Fibroblast of skin of left biceps (primary cell): ENCODE measurements at places on chromosomes 2 and 18.

DNA sequence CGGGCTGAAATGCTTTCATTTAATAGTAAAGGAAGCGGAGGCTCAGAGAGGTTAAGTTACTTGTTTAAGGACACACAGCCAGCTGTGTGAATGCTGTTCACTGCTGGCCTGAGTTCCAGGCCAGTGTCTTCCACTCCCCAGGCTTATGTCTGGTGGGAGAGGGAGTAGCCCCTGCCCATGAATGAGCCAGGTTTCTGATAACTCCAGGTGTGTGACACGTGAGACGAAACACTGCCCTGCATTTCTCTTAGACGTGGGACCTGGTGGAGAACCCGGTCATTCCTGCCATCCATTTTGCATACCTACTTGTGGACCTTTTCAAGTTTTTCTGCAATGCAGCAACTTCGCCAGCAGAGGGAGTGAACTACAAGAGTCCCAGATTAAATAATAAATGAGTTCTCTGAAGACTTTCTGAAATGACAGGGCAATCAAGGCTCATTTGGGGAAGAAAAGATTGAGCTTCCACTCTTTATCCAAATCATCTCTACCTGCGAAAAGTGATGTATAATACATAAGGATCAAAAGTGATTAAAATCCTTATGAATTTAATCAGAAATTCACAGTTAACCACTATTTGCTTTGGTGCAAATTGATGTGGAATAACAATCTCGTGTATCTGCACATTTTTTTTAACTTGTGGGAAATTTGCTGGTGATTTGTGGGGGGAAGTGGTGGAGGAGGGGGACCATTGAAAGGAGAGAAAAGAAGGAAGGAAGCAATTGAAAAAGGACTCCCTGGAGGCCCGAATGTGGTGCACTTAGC is 79.4 kb upstream of the ASB18 start:
- peak; percentile 48 for DNase-seq

- no peak for DNase-seq
These were observed 85.8 kb upstream of the GLS start for GRCh38 chr2:190794790-190795189.

GRCh38 chr2:61785583-61785982 is 68.3 kb downstream of the FAM161A start:
- DNase-seq = no peak

DNA sequence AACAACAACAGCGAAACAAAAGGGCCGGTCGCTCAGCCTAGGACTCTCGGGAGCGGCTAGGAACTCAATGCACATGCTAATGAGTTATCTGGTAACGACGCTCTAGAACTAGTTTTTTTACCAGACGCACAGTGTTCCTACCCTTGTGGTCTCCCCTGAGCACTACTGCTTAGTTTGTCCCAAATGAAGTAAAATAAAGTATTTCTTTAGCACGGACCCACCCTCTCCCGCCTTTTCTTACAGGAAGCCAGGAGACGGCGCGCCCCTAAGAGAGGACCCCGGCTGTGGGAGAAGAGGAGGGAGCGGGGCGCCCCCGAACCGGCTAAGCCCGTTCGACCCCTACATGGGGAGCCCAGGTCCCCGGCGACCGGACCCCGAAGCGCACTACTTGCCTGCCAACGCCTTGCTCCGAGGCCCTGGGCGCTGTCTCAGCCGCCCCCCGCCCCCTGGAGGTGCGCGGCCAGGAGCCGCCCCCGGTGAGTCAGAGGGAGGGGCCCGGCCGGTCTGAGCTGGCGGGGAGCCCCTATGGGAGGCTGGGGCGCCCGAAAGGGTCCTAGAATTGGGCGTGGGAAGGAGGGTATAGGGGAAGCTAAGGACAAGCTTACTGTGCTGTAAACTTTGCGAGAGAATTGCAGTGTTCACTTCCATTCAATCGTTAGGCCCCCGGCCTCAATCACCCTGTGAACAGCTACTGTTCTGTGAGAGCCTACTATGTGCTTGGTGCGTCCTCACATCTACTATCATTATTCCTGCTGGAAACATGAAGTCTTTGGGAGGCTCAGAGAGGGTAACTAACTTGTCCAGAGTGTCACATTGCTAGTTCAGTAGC is 3.6 kb upstream of the CAPG start:
- no peak for DNase-seq

- no peak for DNase-seq
These were observed 4.9 kb upstream of the CNDP1 start for GRCh38 chr18:74529378-74529777.

DNA sequence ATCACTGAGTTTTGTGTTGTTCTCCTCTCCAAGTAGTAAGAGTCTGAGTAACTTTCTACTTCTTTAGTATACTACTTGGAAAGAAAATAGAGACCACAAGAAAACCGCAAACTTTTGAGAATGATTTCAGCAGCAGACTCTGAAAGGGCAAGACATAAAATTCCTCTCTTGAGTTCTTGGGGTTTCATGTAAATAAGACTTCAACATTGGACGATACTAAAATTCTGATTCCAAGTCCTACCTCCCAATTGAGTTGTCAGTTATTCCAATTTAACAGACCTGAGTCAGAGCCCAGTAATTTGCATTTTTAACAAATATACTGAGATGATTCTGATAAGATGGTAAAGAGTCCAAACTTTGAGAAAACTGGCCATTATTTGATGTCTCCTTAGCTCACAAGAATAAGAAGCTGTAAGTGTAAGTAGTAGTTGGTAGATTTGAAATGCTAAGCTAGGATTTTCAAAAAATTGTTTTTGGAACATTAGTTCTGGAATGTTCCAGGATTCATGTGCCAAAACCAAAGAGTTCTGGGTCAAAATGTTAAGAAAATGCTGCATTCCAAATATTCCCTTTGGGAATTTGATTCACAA is 261.6 kb upstream of the SPOPL start:
- DNase-seq = peak; percentile 25
